Hematopoietic multipotent progenitor cell treated with erythropoietin and hydrocortisone succinate and interleukin-3 and kit ligand, for 15 days (in vitro differentiated cells): ENCODE measurements at places on chromosomes 11 and 22.

DNA sequence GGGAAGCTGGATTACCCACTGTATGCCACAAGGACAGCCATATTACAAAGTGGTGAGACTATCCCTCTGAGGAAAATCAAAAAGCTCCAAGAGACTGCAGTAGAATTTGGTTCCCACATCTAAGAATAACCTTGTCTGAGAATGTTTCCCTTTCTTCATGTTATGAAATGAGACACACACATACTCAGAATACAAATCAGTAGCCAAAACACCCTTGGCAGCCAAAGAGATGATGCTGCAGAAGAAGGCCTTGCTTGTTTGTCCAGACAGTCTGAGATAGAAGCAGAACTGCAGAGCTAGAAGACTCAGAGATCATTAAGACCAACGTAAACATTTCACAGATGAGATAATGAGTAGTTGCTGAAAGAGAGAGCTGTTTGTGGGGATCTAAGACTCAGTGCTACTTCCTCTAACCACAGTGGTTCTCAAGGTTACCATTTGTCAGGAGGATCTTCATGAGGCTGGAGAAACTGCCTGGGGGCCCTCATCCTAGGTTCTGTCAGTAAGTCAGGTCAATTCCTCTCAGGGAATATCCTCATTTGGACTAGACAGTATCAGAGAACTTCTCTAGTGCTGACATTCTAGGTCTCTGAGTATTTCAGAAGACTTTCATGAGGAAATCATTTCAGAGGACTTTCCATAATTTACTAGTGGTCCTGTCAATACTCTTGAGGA lies 38.9 kb downstream of the RELT start:
- no peak for DNase-seq

GRCh38 chr22:28958611-28959010 lies 75.2 kb downstream of the ZNRF3 start:
- DNase-seq, result no peak

GRCh38 chr22:23402275-23403151 lies 177.6 kb downstream of the IGLL1 start:
- peak; percentile 4 for DNase-seq

- DNase-seq, result no peak
Measured at GRCh38 chr11:91446267-91446666, 778.4 kb upstream of the FAT3 start.

DNA sequence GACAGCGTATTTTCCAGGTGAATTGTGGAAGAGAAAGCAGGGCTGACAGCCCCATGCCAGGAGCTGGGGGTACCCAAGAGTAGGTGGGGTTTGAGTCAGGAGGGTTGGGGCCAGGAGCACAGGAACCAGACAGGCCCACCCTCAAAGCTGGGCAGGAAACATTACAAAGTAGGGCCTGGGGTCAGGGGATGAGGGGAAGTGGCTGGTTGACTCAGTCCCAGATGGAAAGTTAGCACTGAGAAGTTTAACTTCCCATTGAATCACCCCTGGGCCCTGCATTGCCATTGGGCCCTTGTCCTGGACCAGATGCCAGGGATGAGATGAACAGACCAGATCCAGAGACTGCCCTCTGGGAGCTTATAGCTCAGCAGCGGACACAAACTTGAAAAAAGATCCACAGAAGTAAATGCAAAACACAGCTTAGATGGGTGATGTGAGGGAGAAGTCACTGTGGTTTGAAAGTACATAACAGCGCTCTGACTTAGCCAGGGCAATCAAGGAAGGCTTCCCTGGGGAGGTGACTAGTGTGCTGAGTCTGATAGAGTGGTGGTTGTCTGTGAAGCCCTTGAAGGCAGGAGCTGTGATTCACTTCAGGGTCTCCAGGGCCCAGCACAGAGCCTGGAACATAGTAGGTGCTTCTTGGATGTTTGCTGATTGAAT lies 2.2 kb downstream of the MAFF start:
- DNase-seq, result no peak

- DNase-seq, result no peak
Measured at GRCh38 chr11:131884461-131885073, 514.2 kb downstream of the NTM start.

DNA sequence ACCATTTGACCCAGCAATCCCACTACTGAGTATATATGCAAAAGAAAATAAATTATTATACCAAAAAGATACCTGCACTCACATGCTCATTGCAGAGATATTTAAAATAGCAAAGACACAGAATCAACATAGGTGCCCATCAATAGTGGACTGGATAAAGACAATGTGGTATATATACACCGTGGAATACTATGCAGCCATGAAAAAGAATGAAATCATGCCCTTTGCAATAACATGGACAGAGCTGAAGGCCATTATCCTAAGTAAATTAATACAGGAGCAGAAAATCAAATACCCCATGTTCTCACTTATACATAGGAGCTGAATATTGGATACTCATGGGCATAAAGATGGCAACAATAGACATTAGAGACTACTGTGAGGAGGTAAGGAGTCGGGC lies 68.7 kb downstream of the DLG2 start:
- no peak for DNase-seq

GRCh38 chr11:6747097-6747668 lies 24.6 kb downstream of the OR2AG2 start:
- no peak for DNase-seq

DNA sequence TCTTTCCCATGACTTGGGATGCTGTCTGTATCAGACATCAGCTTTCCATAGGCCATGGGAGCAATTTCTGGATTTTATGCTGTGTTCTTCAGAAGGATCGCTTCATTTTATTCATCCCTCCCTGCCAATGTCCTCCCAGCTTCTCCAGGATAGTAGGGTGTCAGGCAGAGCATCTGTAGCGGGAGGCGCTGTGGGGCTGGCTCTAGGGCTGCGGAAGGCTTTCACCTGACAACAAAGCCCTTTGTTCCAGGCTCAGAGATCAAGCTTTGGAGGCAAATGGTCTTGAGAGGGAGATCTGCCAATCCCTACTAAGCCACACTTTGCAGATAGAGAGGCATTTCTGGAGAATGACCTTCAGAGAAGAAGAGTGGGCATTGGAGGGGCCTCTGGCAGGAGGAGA lies 29.5 kb upstream of the FTH1 start:
- no peak for DNase-seq

DNA sequence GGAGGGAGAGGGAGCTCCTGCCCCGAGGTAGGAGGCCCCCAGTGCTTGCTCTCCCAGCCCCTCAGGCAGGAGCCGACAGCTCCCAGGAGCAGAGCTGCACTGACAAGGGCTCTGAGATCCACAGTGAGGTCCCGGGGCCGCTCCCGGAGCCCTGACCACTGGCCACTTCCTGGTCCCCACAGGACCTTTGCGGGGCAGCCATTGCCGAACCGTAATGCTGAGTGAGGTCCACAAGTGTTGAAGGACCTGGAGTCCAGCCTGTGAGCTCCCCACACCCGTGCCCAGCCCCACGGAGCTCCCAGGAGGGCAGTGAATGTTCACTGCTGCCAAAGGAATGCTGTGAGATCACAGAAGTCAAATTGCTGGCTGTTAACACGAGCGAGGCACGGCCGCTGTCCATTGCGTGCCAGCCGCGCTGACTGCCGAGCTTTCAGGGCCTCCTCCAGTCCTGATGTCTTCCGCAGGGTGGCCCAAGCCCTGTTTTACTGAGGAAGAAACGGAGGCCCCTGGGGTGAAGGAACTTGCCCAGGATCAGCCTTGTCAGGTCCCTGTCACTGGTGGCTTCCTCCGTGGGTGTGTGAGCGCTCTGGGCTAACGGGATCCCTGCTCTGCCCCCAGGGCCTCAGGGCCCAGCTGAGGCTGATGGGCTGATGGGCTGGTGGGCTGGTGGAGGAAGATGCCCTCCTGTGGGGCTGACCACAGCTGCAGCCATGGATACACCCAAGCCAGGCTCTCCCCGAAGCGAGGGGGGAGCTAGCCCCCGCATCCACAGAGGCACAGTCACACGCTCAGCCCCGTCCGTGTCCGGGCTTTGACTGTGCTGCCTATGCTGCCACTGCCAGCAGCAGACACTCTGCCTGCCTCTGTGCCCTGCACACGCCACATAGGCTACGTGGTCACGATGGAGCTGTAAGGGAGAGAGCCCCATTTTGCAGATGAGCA lies 70.8 kb downstream of the WNT7B start:
- no peak for DNase-seq

GRCh38 chr11:95795627-95796295 lies 5.5 kb downstream of the CEP57 start:
- no peak for DNase-seq

DNA sequence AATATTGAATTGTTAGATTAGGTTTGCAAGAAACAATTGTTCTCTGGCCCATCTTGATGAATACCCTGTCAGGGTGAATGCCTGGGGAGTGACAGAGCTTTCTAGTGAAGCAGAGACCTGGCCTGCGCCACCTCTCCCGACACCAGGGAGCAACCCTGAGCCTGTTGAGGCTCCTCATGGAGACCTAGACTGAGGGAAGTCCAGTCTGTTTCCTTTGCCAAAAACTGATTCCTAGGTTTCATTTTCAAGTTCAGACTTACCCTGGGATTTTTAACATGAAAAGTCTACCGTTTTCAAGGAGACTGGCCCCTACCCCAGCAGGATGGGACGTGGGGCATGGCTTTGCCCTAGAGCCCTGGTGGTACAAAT lies 173.7 kb upstream of the SORL1-AS1 start:
- DNase-seq, result no peak

DNA sequence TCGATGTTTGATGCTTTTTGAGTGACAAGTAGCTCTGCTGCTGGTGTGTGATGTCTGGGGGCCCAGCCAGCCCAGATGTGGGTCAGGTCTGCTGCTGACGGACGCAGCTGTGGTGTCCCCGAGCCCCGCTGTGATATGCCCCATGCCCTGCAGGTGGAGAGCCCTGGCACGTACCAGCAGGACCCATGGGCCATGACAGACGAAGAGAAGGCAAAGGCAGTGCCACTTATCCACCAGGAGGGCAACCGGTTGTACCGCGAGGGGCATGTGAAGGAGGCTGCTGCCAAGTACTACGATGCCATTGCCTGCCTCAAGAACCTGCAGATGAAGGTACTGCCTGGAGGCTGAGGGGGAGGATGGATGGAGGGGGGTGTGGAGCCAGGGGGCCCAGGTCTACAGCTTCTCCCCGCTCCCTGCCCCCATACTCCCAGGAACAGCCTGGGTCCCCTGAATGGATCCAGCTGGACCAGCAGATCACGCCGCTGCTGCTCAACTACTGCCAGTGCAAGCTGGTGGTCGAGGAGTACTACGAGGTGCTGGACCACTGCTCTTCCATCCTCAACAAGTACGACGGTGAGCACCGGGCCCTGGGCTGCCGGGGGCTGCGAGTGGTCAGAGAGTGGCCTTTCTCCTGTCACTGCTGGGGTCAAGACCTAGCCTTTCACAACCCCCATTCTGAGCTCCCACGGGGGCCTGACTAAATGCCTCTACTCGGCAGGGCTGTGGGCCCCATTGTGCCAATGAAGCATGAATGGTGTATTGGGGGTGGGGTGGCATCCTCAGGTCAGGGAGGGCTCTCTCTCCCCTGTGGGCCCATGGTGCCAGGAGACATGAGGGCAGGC lies 7.3 kb downstream of the AIP start:
- no peak for DNase-seq

- no peak for DNase-seq
Measured at GRCh38 chr11:13076961-13077360, 67.8 kb downstream of the RASSF10 start.

GRCh38 chr22:44840611-44841322 lies 88.4 kb downstream of the ARHGAP8 start:
- no peak for DNase-seq

DNA sequence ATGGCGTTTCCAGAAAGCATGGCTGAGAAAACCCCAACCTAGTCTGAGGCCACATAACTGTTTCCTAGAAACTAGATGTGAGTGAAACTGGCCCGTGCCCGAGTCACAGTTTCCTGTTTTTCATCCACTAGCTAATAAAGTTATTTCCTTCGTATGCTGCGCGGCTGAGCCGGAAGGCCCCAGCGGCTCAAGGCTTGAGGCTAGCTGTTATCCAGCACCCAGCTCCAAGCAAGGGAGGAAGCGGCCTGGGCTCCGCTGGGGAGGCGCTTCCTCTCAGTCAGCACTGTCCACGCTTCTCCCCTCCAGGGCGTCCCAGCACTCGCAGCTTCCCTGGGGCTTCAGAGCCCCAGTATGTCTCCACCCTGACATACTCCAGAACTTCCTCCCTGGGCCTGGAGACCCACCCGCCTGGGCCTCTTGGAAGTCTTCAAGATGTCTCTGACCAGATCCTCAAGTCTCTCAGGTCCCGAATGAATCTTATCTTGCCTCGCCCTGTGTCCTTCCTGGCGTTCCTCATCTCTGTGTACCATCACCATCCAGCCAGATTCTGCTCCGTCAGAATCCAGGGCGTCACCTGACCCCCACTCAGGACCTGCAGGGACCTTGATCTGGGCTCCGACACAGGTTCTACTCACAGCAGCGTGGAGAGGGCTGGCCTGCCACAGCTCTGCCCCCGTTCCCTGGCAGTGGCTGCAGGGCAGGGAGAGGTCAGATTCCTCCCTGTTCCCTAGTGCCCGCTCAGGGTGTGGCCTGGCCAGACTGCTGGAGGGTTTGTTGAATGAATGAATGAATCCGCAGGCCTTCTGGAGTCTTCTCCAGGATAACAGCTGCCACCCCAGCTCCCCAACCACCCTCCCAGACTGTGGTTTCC lies 81.9 kb downstream of the LRRC32 start:
- DNase-seq, result no peak

GRCh38 chr22:17411213-17411612 lies 42.0 kb downstream of the CECR2 start:
- no peak for DNase-seq

- peak; percentile 20 for DNase-seq
Measured at GRCh38 chr11:119107538-119108145, 498 bp downstream of the C2CD2L start.

- DNase-seq, result no peak
Measured at GRCh38 chr11:68269414-68270081, 2.2 kb downstream of the C11orf24 start.

DNA sequence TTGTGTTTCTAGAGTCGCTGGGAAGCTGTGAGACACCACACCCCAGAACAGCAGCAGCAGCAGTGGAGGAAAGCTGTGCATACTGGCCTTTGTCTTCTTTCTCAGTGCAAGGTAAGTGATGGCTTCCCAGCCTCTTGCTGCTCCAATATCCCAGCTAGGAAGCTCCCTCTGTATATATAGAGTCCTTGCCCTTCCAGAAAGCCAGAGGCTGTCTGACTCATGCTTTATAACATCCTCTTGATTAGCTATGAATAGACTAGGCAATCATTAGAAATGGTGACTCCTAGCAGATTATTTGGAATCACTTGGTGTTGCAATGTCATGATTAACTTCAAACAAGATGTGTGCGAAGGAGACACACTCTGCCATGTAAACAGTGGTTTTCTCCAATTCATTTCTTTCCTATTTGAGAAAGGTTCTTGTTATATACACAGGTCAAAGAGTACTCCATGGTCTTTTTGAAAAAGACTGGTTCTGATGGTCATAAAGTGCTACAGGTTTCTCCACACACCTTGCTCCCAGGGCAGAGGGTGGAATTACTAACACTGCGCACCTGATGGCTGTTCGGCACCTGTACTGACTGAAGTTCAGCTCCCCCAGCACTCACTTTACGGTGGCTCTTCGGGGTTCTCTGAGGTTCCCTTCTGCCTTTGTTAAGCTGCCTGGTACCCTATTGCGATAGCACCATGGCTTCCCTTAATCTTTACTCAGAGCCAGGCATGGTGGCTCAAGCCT lies at the start of gene MMP1:
MMP1 (minus strand) TSS at position 149 of the 735 bp plus-strand sequence; CDS start at position 81, 68 bp downstream.
- DNase-seq, result no peak

- DNase-seq, result no peak
Measured at GRCh38 chr11:79193663-79194310, 247.0 kb downstream of the TENM4 start.
